ENCODE measurements at places on chromosomes 16 and 17.
A peak's percentile ranks its signal among the peaks of the same experiment; 100 is the strongest.

- DNase-seq: no peak
These were observed 52.1 kb upstream of the BPTF start for GRCh38 chr17:67773246-67773645.

DNA sequence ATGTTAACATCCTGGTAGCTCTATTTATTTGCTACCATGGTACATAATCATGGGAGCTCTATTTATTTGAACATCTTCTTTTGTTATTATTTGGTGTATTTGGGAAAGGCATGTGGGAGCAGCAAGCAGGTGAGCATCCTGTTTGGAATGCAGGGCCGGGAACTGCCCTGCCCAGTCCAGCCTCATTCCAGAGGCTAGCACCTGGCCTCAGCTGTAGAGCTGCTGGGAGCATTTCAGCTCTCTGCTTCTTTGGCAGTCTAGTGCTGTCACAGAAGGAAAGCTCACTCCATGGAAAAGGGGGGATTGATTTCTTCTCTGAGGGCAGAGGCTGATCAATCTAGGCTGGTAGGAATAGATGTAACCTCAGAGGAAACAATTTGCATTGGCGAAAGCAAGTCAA lies 112.5 kb downstream of the WWOX start:
- DNase-seq: no peak

GRCh38 chr16:51034481-51035109 lies 116.5 kb downstream of the SALL1 start:
- no peak for DNase-seq

DNA sequence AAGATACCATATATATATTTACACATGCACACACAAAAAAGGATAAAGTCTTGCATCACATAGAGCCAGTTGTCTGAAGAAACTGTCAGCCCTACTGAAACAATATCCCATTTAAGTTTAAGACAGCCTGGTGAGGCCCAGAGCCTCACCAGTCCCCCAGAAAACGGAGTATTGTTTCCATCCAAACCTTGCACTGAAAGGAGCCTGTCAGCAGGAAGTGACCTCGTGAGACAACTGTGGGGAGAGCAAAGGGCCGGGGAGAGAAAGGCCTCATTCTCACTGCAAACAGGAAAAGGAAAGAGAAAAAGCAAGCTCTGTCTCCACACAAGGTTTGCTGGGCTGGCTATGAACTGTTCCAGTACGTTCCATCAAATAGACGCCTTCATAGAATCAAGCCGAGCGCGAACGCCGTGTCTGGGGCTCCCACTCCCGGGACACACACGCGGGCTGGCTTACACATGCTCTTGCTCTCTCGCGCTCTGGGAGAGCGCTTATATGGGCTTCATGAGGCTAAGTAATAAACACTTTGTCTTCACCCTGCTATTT lies 44.4 kb upstream of the ZFHX3 start:
- no peak for DNase-seq

- DNase-seq: peak; percentile 70
These were observed 38.6 kb downstream of the USP10 start for GRCh38 chr16:84738255-84739038.

All from GM13977 (cell line).